ENCODE measurements at places on chromosomes 3 and 15.

GRCh38 chr3:29649815-29650547 is 369.1 kb downstream of the RBMS3 start:
- DNase-seq: peak; percentile 11

GRCh38 chr15:96337365-96338023 is 7.0 kb downstream of the NR2F2 start:
- DNase-seq: no peak

DNA sequence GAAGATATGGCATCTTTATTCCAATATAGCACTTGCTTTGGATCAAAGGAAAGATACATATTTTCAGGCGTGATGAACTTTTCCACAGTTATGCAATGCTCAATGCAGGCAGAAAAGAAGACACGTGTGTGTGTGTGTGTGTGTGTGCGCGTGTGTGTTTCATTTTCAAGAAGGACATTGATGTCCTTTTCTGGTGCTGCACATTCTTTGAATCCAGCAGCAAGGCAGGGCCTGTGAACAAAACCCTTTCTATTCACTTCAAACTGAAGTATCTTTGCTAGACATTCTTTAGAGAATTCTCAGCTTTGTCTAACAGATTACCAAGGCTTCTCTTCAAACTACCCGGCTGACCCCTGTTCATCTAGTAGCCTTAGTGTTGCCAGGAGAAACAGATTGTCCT is 124.6 kb downstream of the CD47 start:
- DNase-seq: no peak

- DNase-seq: peak; percentile 18
Observed at GRCh38 chr15:58182460-58183163, 44.4 kb downstream of the AQP9 start.

DNA sequence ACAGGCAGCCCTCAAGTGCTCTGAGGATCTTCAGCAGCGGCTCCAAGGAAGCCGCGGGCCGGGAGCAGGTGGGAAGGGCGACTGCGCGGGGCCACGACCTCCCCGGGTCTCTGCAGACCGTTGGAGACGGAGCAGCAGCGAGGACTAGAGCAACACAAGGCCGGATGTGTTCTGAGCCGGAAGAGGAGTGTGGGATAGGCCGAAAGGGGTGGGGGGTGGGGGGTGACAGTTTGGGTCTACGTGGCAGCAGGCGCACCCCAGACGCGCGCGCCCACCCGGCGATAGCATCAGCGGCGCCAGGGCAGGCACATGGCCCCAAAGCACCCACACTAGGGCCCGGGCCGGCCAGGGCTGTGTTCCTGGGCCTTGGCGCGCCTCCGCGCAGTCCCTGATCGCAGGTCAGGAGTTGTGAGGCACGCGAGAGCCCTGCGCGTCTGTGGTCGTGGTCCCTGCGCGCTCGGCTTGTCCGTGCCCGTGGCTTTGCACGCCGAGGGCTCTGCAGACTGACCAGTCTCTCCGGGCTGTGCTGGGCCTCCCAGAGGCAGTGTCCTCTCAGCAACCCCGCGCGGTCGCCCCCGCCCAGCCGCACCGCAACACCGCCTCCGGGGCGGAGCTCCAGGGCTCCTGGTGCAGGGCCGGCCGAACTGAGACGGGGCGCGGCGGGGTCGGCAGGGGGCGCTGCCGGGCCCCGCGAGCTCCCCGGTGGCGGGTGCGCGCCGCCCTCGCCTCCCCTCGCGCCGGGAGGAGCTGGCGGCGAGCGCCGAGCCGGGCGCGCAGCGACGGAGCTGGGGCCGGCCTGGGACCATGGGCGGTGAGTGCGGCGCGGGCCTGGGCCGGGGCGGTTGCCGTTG is at the start of gene PXYLP1:
TSS of gene PXYLP1 (plus strand) at position 725 of the 851 bp plus-strand sequence. CDS start 28,351 bp downstream, outside the sequence.
- DNase-seq: peak; percentile 91

DNA sequence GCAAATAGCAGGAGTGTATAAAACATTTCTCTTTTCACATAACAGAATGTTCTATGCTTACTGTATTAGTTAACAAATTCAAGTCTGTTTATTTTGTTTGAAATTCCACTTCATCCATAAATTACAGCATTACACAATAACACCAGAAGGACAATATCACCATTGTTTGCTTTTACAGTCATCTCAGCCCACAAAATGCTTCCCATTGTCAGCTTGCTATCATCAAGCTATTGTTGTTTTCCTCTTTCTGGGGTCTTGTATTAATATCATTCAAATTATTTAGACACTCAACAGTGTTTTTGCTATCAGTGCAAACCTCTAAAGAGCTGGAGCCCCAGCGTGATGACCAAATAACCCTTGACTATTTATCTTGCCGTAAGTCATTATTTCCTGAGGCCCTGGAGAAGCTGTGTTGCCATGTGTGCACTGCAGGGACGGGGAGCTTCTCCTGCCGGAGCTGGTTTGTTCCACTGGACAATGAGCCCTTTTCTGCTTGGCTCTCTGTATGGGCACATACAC is 1.1 kb downstream of the SAMMSON start:
- DNase-seq: no peak

GRCh38 chr3:149701206-149701976 is 43.6 kb upstream of the WWTR1 start:
- no peak for DNase-seq

GRCh38 chr15:97401195-97401594 is 559.3 kb upstream of the ARRDC4 start:
- no peak for DNase-seq

GRCh38 chr3:134985864-134986715 is 191.0 kb downstream of the EPHB1 start:
- no peak for DNase-seq

DNA sequence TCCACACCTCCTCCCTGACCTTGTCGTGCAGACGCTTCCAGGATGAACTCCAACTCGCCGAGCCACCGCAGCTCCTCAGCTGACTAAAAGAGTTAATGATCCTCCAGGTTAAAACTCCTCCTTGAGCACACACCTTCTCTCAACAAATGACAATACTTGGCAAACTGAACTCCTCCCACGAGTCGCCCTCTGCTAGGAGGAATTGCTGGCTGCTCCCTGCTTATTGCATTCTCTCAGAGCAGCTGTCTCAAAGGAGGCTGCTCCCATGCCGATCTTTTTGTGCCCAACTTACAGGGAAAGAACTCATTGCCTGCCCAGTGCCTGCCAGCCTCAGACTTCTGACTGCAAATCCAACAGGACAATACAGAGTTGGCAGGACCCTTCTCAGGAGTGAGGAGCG is at the start of gene ATP13A4:
TSS of gene ATP13A4 (minus strand) at position 85 of the 400 bp plus-strand sequence. CDS start 96 bp downstream, outside the sequence.
- no peak for DNase-seq

DNA sequence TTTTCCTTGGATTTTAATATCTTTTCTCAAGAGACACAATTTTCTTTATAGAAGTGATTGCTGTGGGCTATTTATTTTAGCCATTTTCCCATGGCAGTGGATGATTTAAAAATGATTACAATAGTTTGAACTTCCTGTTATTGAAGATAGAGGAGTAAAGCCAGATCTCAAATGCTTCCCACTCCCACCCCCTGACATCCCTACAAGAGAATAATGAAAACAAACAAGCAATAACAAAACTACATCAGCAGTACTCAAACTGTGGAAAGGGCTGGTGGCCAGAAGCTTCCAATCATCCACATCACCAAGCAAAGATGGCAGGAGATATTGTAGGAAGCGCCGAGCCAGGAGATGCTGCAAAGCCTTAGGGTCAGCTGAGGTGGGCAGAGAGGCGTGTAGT is 831.1 kb upstream of the NR2F2 start:
- no peak for DNase-seq

DNA sequence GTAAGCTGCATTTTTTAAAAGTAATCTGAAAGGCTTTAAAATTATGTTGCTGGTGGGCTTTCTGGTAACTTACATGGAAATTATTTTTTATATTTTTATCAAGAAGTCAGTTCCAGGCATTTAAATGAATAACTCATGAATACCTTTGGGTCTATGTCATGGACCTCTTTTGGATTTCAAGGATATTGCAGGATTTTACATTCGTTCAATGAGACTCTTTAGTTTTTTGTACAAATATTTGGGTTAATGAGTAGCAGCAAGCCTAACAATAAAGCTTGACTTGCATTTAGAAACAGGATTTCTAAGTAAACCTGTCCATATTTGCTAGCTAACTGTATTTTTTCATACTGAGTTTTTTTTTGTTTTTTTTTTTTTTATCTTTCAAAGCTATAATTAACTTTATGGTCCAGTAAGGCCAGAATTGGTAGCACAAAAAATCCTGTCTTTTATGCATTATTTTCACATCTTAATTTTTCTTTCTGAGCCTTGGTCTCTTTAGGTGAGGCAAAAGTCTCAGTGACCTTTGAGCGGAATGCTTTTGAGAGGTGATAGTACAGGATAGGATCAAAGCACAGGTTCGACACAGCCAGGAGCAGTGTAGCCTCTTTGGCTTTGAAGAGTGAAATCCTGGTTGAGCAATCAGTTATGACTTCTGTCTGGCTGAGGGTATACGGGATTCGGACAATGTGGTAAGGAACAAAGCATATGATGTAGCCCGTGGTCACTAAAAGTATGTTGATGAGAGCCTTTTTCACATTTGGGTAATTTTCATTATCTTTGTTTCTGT is 4.8 kb downstream of the GPR171 start:
- no peak for DNase-seq

DNA sequence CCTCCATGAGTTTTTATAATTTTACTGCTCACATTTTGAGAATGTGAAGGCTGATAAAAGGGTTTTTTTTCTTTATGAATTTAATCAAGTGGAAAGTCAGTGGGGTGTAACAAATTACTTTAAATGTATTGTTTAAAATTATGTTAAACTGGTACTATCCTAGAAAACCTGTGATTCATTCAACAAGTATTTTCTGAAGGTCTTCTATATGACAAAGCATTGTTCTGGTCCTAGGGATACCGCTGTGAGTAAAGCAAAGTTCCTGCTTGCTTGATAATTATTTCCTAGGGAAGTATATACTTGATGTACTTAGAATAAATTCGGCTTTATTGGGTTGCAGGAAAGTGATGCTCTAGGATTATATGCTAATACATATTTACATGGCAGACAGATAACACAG is 152.8 kb upstream of the GOLGA6L4 start:
- no peak for DNase-seq

DNA sequence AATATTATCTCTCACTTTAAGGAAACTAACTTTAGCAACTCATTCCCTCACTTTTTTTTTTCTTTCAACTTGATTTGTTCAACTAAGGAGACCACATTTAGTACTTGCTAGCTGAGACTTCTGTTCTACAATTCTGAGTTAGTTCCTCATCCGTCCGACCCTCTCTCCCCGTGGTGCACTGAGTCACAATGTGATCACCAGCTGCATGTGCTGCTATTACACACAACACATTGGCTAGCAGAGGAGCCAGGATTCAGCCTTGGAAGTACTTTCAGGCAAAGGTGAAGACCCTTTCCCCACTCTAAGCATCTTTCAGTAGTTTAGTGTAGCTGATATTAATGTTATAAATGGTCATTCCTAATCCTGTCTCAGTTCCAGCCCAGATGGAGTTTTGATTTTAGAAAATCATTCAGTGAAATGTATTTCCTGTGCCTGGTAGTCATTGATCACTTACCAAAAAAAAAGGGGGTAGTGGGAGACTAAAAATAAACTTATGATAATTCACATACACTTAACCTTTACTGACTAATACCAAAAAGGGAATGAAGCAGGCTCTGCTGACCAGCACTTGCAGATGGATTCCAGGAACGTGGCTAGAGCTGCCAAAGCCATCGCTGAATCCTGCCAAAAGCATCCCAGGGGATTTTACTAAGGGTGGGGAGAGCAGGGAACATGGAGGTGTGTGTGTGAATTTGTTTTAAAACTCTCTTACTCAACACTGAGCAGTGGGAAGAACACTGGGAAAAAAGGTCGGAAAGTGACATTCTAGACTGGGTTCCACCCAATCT is 424.8 kb downstream of the LPP start:
- DNase-seq: no peak

- DNase-seq: no peak
Observed at GRCh38 chr15:77370580-77370979, 49.3 kb downstream of the PEAK1 start.

DNA sequence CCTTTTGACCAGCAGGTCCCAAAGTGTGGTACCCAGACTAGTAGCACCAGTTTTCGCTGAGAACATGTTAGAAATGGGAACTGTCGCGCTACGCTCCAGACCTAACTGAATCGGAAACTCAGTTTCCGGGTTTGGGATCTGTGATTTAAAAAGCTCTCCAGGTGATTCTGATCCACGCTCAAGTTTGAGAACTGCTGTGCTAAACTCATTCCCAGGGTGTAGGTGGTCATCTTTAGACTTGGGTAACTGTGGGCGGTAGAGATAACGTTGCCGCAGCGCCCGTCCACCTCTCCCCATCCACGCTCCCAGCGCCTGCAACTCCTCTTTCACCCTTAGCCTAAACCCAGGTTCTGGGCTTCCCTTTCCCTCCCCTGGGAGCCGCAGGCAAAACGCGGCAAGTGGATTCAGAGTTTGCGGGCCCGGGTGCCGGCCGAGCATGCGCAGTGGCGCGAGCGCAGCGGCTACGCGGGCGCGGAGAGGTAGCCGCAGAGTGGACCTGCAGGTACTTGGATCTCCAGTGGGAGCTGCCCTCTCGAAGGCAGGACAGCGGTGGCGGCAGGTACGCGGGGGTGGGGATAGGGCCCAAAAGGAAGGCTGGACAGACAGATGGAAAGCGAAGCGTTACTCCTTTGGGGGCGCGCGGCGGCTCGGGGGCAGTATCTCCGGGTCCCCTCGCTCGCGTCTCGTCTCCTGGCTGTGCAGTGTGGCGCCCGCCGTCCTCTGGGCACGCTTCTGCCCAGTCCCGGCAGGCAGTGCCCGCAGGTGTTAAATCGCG is at the start of gene PLS1:
TSS of gene PLS1 (plus strand) at position 443 of the 775 bp plus-strand sequence. CDS start 67,845 bp downstream, outside the sequence.
- peak; percentile 58 for DNase-seq

DNA sequence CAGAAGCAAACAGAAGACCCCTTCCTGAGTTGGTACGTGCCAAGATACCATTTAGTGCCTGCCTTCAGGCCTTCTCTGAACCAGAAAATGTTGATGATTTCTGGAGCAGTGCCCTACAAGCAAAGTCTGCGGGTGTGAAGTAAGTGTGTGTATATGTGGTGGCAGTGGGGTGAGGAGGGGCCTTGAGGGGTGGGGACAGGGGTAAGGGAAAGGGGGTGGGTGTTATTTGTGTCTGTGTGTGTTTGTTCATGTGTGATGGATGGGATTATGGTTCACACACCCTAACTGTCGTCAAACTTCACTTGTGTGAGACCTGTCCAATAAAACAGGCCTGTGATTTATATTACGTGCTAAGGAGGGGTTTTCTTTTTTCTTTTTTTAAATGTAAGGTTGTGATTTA is 92.2 kb downstream of the USP13 start:
- DNase-seq: no peak

- peak; percentile 19 for DNase-seq
Observed at GRCh38 chr15:55799291-55800212, 56.6 kb upstream of the PRTG start.

- no peak for DNase-seq
Observed at GRCh38 chr15:81940467-81941451, 105.1 kb downstream of the MEX3B start.

- no peak for DNase-seq
Observed at GRCh38 chr3:197165890-197166289, 132.5 kb downstream of the DLG1 start.

- no peak for DNase-seq
Observed at GRCh38 chr3:132164469-132165092, 129.8 kb upstream of the CPNE4 start.

GRCh38 chr15:75947092-75947491 is 43.4 kb downstream of the FBXO22 start:
- peak; percentile 7 for DNase-seq

GRCh38 chr15:74839526-74840395 is 3.2 kb downstream of the ULK3 start:
- DNase-seq: no peak
